NCI-H526 (cell line): ENCODE measurements at places on chromosomes 2 and 18.

- no peak for DNase-seq
Observed at GRCh38 chr2:145751629-145752028, 1231.7 kb upstream of the ZEB2 start.

DNA sequence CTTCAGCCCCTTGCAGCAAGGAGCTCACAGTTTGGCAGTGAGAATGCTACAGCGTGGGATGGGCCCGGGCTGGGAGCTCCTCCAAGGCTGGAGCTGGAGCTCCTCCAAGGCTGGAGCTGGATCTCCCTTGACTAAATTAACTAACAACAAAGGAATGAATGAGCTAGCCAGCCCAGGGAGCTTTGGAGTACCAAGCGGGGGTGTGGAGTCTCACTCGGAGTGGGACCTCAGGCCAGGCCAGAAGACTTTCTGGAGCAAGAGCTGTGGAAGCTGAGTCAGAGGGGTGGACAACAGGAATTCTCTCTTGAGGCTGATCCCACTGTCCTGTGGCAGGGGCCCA, 244.7 kb upstream of the HS6ST1 start:
- no peak for DNase-seq

- no peak for DNase-seq
Observed at GRCh38 chr2:3704692-3705091, 1.3 kb downstream of the DCDC2C start.

GRCh38 chr2:111054791-111055691, 65.7 kb upstream of the BCL2L11 start:
- DNase-seq, result no peak

GRCh38 chr2:96470636-96471035, 34.5 kb downstream of the NEURL3 start:
- no peak for DNase-seq

DNA sequence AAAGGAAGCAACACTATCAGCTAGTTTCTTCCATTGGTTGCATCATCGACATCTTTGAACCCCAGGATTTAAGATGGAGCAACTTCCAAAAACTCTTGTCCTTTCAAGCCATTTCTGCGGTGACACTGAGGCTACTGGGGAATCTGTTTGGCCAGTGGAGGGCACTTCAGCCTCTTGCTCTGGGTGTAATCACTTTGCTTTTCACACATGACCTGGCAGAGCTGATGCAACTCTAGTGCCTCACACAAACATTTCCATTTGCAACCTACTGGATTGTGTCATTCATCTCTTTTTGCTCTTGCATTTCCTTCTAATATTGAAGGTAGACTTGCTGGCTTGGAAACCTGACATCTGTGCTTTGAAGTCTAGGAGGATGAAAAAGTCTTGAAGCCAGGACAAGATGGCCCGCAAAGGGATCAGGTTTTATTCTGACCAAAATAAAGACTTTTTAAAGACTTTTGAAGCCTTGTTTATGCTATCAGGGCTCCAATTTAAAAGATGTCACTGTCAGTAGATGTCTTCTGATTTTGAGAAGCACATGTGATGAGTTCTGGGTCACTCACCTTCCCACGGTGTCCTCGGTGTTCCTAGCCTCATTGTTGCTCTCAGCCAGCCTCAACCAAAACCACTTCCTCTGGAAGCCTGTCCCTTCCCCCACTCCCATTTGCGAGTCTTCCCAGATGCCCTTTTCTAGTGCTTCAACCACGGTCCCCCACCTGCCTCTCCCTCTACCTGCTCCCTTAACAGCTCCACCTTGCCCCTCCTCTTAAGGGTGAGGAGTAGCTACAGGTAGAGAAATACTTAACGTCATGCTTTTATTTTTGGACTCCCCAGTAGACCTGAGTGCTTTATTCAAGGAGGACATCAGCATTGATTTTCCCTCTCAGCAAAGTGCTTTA, 69.7 kb upstream of the KCNE4 start:
- DNase-seq, result peak; percentile 59

DNA sequence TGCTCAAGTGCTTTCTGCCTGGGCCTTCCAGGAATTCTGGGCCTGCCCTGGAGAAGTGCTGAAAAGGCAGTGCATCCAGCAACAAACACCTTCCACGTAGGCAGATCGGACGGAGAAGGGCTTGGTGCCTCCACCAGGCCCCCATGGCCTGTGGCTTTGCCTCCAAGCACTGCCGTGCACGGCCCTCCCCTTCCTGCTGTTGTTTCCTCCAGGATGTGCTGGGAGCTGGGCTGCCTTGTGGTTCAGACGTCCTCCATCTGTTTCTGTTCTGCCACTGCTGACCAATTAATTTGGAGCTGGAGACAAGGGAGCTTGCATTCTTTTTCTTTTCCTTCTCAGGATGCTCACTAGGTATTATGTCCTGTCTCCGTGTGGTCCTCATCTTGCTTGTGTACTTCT, 197.0 kb downstream of the HRH4 start:
- no peak for DNase-seq

- no peak for DNase-seq
Observed at GRCh38 chr2:210399440-210400041, 77.0 kb downstream of the LANCL1 start.

- DNase-seq, result no peak
Observed at GRCh38 chr2:192669505-192670091, 474.9 kb upstream of the TMEFF2 start.

- DNase-seq, result no peak
Observed at GRCh38 chr2:143279672-143280071, 150.5 kb downstream of the ARHGAP15 start.

DNA sequence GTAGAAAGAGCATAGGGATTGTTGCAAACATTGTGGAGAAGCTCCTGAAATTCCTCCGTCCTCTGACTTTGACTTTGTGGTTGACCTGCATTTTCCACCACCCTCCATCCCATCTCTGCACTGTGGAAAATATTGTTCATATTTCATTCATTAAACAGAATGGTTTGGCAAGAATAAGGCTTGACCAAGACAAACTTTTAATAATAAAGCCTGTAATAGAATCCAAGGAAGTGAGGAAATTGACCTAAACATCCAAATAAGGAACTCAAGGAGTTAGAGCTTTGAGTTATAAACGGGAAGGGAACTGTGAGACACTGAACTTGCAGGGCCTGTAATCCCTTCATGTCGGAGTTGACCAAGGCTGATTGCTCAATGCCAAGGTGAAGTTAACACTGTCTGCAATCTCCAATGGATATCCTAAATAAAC, 115.2 kb downstream of the GFPT1 start:
- DNase-seq, result no peak

DNA sequence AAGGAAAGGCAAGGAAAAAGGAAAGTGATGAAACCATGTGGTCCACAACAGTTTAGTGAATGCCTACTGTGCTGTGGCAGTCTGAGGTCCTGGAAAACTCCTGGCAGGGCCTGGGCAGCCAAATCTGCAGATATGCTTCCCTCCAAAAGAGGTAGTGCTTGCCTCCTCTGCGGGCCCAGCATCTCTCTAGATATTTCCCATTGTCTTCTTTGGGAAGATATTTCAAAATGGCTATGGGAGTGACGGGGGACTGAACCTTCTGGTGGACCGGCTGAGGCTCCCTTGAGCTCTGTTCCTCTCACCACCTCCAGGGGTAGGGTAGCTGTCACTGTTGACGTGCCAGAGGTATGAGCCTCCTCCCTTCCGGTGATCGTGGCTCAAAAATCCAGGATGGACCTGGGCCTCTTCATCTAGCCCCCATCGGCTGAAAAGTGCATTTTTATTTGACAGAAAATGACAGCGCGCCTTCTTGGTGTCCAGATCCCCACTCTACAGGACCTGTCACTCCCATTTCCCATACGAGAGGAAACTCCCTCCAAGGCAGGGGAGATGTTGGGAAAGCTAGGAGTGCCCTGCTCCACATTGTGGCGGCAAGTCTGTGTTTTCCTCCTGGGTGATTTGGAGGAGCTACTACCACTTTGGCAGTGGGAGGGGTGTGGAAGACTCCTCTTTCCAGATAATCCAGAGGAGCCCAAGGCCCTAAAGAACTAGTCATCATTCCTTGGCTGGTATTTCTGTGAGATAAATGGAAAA, 9.4 kb upstream of the PAX3 start:
- DNase-seq, result no peak

GRCh38 chr2:166179201-166179600, 51.4 kb upstream of the SCN1A start:
- no peak for DNase-seq

GRCh38 chr18:5462227-5462626, 81.6 kb downstream of the EPB41L3 start:
- DNase-seq, result no peak

DNA sequence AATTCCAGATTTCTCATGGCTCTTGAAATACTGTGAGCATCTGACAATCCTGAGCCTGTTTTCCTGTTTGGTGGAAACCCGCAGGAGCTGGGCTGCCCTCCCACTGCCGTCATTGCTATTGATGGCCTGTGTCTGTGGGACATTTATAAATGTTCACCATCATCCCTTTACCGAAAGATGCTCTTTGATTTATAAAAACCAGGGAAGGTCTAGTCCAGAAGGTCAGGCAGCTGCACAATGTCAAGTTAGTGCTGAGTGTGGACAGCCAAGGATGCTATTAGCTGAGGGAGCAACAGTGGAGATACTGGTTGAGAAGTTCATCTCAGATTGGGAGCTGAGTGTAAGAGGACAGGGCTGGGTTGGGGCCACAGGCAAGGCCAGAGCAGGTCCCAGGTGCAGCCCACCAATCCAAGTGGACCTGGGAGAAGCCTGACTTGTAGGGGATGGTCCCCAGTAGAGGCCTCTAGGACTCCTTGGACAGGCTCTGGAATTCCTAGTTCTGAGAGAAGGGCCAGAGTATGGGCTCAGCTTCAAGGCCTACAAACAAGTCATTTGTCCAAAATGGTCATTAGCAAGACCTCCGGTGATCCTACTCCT, 55.1 kb downstream of the COPS8 start:
- DNase-seq, result no peak

- DNase-seq, result no peak
Observed at GRCh38 chr2:185373229-185373628, 365.4 kb upstream of the FSIP2 start.

- DNase-seq, result peak; percentile 93
Observed at GRCh38 chr2:10302479-10303180, at the start of gene HPCAL1. Gene HPCAL1 (plus strand): TSS chr2:10302904. CDS start chr2:10419758, 116,854 bp downstream.

DNA sequence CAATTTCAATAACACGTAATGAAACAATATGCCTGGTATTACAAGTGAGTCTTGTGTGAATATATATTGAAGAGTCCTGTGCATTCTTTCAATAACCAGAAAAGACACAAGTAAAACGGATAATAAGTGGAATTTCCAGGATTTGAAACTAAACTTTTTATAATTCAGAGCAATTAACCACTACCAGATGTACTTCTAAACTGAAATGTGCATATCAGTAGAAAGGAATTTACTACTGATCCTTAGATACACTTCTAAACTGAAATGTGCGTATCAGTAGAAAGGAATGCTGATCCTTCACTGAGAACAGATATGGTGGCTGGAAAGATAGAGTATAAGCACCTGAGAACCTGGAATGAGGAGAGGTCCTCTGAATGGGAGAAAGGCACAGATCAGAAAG, 470.9 kb upstream of the SPHKAP start:
- no peak for DNase-seq

GRCh38 chr2:163664610-163665009, 71.2 kb downstream of the FIGN start:
- DNase-seq, result no peak

DNA sequence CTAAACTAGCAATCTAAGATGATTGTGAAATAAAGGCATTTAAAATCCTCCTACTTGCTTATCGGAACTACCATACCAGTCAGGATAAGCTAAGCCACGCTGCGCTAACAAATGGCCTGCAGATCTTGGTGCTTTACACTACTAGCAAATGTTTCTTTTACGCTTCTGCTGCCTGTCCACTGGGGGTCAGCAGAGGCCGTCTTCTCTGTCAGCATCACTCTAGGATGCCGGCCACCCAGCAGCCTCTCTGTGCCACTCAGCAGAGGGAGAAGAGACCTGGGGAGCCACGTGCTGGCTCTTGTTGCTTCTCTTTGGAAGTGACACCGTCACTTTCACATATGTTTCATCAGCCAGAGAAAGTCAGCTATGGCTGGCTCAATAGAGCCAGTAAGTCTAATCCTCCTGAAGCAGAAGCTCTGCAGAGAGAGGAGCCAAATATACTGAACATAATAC, 36.6 kb downstream of the COPS8 start:
- peak; percentile 2 for DNase-seq

GRCh38 chr2:237668440-237668839, 41.1 kb downstream of the LRRFIP1 start:
- DNase-seq, result no peak

DNA sequence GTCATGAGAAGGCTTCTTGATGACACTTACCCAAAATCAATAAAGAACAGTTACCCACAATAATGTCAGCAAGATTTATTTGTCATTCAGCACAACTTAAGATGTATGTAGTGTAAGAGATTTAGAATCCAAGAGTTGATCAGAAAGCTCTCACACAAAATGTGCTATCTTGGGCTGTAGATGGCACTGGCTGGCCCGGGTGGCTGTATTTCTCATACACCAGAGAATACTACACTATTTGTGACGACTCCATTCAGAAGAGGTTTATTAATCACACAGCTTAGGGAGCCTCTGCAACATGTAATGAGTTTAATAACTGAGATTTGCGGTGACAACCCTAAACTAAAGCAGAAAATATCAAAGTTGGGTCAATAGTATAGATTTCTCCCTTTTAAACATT, 530.4 kb upstream of the KLHL29 start:
- no peak for DNase-seq

DNA sequence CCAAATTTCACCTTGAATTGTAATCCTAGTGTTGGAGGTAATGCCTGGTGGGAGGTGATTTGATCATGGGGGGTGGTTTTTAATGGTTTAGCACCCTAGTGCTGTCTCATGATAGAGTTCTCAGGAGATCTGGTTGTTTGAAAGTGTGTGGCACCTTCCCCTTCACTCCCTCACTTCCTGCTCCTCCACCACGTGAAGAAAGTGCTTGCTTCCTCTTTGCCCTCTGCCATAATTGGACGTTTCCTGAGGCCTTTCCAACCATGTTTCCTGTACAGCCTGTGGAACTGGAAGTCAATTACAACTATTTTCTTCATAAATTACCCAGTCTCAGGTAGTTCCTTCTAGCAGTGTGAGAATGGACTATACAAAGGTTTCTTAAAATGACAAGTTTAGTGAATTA, 251.8 kb upstream of the NETO1 start:
- no peak for DNase-seq

GRCh38 chr2:24307961-24308360, 52.4 kb downstream of the ITSN2 start:
- DNase-seq, result no peak

DNA sequence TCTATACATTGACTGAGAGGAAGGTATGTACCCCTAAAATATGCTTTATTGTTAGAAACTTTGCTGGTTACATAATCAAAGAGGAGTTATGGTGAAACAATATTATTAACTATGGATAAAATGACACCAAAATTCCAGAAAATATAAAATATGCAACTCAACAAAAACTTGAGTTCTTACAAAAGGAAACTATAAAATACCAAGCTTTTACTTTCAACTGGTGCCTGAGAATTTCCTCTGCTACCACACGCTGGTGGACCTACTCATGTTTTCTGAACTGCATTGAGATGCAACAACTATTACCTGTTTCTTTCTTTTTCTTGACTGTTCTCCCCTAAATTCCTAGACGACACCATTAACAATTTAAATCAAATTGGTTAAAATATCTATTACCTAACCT, 8.2 kb upstream of the NFE2L2 start:
- no peak for DNase-seq

- no peak for DNase-seq
Observed at GRCh38 chr2:85278361-85278760, 49.4 kb downstream of the TGOLN2 start.

- DNase-seq, result peak; percentile 50
Observed at GRCh38 chr2:145655165-145655765, 1135.3 kb upstream of the ZEB2 start.
